WERI-Rb-1 (cell line): ENCODE measurements at places on chromosomes 13 and 19.

DNA sequence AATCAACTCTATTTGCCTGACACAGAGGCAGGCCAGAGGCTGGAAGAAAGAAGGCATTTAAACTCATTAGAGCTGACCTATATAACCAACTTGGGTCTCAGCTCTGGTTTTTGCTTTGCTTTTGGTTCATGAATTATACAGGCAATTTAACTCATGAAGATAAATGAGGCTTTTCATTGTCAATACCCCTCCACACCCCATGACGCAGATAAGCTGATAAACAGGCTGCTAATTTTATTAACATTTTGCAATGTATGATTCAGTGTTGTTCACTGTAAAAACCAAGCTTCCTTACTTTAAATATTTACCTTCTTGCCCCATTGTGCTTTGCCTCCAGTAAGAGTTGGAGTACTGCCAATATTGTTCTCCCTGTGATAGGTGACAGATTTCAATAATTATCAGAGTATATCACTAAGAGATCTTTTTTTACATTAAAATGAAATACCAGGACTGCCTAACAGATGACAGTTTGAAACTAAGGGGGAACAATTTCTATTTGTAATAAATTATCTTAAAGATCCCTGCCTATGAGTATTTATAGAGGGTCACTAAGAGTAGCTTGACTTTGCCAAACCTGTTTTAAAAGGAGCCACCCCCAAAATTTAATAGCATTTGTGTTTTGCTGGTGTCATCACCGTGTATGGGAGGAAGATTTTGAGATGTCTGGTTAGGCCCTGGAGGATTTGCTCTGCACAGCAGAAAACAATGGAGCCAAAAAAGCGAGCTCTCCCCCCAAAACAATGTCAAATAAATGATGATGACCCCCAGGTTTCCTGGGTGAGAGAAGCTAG is 472.7 kb upstream of the NBEA start:
- DNase-seq: no peak

DNA sequence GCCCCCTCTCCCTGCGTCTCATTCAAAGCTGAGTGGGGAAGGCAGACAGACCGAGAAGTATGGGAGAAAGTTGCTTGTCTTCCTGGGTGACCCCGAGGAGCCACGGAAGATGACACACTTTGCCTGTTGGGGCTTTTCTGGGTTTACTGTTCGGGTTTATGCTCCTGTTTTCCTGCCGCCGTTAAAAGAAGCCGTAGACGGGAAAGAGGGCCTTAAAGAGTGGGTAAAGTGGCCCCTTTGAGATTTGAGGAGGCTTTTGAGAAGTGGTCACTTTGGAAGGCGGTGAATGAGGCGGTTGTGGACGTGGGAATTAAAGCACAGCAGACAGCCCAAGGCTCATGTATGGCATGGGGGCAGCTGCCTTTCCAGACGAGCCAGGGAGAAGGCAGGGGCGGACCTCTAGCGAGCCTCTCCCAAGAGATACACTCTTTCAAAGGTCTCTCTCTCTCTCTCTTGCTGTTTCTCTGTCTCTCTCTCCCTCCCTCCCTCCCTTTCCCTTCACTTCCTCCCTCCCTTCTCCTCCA is 493 bp upstream of the LHFPL6 start:
- DNase-seq: peak; percentile 27

DNA sequence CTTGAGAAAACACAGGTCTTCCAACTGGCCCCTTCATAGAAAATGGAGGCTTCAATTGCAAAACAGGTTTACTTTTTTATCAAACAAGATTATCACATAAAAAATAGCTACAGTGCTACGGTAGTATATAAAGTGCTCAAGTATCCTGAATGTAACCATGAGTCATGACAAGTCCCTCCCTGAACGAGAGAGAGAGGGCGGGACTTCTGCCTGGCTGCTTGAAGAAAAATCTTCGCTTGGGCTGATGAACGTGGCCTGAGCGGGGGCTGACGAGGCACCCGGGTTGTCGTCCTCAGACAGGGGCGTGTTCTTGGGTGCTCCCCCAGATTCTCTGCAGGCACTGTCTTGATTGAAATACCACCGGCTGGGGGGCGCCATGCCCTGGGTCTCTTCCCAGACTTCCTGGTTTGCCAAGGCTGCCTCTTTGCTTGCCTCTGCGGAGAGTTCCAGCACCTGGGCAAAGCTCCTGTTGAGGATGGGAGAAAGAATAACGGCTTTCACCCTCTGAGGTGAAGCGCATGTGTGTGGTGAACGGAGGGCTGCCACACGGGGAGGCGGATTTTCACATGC is 23.2 kb upstream of the CPAMD8 start:
- DNase-seq: no peak

DNA sequence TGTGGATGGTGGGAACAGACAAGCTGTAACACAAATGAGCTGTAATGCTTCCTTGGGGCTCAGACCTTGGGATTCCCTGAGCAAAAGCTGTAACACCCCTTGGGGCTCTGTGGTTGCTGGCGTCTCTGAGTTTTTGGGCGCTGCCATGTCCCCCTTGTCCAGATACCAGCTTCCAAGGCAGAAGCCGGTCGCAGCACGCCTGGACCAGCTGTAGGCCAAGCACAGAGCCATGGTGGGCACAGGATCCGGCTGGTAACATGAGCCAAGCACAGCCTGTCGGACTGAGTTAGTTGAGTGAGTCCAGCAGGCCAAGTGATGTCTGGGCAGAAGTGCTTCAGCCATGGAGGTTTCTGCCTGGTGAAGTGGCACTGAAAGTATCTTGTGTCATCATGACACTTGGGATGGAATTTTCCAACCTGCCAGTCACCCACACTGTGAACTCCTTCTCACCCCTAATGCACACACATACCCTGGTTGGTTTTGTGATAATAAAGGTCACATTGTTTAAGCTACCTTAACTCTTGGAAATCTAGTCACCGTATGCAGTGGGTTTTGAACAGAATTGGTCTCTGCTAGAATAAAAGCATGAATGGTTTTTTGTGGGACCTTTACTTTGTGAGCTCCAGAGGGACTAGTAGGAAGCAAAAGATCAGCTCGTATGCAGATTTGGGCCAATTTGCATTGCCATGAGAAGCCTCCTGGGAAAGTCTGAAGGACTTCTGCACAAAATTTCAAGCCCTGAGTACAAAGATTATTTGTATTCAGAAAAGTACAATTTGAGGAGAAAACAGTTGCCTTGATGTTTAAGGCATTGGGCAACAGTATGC is 7.0 kb upstream of the ZNF17 start:
- no peak for DNase-seq

DNA sequence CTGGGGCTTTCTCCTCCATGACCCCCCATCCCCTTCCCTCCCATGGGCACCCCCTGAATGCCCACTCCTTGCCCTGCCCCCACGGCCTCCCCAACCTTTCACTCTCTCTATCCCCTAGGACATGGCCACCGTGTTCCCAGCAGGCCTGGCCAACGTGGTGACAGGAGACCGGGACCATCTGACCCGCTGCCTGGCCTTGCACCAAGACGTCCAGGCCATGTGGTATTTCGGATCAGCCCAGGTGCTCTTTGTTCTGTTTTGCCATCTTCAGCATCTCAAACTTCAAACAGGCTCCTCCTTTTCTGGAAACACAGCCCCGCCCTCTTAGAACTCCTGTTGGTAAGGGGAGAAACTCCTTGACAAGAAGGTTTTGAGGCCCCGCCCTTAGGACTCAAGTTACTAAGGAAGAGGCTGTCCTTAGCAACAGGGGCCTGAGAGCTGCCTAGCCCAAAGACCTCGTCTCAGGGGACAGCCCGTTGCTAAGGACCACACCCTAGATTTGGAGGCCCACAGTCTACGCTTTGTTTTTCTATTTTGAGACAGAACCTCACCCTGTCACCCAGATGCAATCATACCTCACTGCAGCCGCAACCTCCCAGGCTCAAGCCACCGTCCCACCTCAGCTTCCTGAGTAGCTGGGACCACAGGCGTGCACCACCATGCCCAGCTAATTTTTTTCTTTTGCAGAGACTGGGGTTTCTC is 5.1 kb upstream of the FLT3LG start:
- DNase-seq: no peak

- DNase-seq: peak; percentile 82
These were observed 12.5 kb downstream of the FEM1A start for GRCh38 chr19:4803736-4804695.

GRCh38 chr13:61370520-61370919 is 45.1 kb downstream of the PCDH20 start:
- no peak for DNase-seq

GRCh38 chr13:77048681-77049080 is 21.7 kb upstream of the FBXL3 start:
- DNase-seq: no peak

GRCh38 chr19:23527797-23528196 is 132.5 kb upstream of the ZNF91 start:
- DNase-seq: no peak

GRCh38 chr13:112970552-112971287 is 1.7 kb downstream of the MCF2L start:
- no peak for DNase-seq
